ENCODE measurements at places on chromosomes 1 and 21. TPM values are rescaled to one million over a fixed set of nuclear protein-coding genes. Genes with fewer than 3 reads are reported as not detected.

The FCRL5 gene
- total RNA-seq, result 3.1 TPM

The FBXO28 gene
- total RNA-seq, result 15.7 TPM

The DIO1 gene
- total RNA-seq, result not detected

The SV2A gene
- total RNA-seq, result 0.91 TPM

The STPG1 gene
- total RNA-seq, result 5.5 TPM

The LRRC39 gene
- 6.3 TPM for total RNA-seq

The HSPB7 gene
- total RNA-seq, result 9.2 TPM

The CAPN9 gene
- total RNA-seq, result 19.6 TPM

The GNG4 gene
- not detected for total RNA-seq

Data from upper lobe of left lung (tissue), 6 donors.